ENCODE measurements at places on chromosomes 2 and 18.

DNA sequence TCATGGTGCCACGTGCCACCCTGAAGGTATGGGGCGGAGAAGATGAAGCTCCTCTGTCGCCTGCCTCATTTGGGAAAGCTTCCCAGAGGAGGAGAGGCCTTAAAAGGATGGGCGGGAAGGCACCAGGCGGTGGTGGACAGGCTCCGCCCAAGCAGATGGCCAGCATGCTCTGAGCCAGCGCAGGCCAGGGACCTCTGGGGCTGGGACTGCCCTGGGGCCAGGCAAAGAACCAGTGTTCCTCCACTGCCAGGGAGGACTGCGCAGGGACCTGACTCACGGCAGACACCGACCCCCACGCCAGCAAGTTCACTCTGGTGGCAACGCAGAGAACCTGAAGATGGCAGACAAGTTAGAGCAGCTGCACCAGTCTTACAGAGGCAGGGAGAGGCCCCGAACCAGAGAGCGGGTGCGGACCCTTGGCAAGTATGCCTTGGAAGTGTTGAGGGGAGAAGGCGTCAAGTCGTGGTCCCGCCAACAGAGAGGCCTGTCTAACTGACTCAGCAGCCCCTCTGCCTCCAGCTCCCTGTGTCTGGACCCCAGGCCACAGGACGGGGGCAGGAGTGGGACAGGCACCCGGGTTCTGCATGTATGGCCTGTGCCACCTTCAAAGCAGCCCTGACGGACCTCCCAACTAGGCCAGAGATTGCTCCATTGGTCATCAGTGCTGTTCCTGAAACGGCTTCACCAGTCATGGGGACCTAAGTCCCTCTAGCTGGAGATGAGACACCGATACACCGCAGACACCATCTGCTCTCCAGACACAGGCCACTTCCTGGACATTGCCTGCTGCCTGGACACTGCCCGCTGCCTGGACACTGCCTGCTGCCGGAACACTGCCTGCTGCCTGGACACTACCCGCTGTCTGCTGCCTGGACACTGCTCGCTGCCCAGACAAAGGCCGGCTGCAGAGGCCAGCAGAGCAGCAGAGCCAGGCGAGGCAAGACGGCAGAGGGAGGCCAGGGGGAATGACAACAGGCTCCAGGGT lies 124.7 kb downstream of the HDAC4 start:
- peak; percentile 94 for DNase-seq

DNA sequence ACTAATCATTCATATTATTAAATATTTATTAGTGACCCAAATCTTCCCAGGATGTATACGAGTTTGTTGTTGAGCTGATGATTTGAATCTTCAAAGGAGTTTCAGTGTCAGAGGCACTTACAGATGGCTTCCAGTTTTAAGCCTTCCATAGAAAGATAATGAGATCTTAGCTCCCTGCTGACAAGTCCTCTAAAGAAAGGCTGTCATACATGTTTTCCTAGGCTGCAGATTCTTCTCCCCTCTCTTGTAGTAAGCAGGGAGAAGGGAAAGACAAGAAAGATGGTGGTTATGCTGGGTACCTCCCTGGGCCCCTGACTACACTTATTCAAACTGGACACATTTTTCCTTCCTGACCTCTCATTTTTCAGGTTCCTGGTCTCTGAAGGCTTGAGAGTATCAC lies 8.1 kb upstream of the GAREM1 start:
- no peak for DNase-seq

- no peak for DNase-seq
Measured at GRCh38 chr2:159788253-159788652, 9.8 kb downstream of the CD302 start.

GRCh38 chr18:30828700-30829099 lies 213.8 kb downstream of the DSC3 start:
- DNase-seq: no peak

DNA sequence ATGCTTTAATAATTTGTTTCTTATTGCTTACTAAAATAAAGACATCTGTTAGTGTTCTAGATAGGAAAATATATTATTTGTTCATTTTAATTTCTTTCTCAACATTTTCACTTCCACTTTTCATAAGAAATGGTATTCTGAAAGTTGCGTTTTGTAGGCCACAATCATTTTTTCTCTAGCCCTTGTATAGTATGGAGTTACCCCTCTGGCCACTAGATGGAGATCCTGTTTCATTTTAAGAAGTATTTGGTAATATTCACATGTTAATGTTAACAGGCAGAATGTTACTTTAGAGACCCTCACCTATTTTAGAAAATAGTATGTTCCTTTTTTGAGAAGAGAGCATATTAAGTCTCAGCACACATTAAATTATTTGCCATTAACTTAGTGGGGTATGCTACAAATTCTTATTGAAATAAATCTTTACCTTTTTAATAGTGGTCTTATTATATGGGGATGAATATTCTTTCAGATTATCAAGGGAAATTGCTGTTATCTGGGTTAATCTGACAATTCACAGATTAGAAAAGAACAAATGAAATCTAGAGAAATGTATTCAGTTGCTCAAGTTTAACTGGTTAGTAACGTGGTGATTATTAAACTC lies 73.9 kb upstream of the TTC27 start:
- DNase-seq: peak; percentile 53

DNA sequence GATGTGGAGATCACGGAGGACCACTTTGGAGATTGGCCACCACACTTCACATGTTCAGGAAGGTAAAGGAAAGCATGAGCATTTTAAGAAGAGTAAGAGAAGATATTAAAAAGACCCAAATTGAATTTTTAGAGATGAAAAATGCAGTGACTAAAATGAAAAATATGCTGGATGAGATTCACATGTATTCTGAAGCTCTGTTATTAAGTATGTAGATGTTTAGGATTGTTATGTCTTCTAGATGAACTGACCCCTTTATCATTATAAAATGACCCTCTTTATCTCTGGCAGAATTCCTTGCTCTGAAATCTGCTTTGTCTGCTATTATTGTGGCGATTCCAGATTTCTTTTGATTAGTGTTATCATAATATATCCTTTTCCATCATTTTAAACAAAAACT lies 36.0 kb upstream of the DYNC2LI1 start:
- peak; percentile 23 for DNase-seq

DNA sequence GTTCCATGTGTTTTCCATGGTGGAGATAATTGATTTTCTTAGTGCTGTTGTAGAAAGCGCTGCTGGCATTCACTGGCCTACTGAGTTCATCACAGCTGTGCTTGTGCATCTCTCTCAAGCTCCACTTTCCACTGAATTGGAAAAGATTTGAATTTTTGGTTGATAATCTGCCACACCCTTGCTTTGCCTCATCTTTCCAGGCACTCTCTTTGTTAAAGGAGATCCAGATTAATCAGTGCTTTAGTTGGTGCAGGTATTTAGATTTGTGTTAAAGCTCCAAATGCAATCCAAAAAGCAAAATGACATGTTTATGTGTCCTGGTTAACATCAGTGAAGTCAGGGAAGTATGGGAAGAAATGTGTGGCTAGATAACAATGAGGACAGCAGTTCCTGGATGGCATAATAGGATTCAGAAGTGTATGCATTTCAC lies 2.7 kb upstream of the COL3A1 start:
- DNase-seq: no peak

- DNase-seq: no peak
Measured at GRCh38 chr2:239588451-239589269, 187.8 kb upstream of the HDAC4 start.

- no peak for DNase-seq
Measured at GRCh38 chr2:112916625-112917247, 5.8 kb downstream of the IL37 start.

GRCh38 chr2:238945433-238946150 lies 97.7 kb downstream of the TWIST2 start:
- DNase-seq: peak; percentile 76

DNA sequence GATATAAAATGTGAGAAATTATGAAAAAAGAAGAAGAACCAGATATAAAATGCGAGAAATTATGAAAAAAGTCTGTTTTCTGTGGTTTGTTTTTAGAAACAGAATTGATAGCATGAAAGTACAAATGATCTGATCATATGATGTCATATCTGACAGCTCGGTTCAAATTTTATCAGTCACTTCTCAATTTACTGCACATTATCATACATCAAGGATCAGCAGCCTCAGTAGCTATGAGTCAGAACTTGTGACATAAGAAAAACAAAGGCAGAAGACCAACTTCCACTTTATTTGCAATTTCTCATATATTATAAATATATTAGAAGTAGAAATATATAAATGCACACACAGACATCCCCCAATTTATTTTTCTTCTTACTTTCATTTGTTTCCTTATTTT lies 634.0 kb downstream of the LRP1B start:
- peak; percentile 15 for DNase-seq

DNA sequence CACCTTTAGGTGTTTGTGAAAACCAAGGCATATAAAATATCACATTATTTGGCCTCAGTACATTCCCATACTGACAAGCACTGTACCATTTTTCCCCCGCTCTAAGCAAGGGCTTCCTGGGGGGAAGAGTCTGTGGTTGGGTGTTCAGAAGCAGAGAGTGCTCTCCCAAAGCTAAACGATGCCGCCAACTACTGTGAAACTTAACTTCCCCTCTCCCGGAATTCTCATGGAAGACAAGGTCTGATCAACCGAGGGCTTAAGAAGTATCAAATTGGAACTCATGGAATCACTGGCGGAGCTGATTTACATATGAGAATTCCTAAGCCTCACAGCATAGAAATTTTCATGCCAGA lies 433 bp upstream of the MFF start:
- DNase-seq: no peak

GRCh38 chr18:14189858-14190257 lies 57.6 kb upstream of the ZNF519 start:
- peak; percentile 0 for DNase-seq

DNA sequence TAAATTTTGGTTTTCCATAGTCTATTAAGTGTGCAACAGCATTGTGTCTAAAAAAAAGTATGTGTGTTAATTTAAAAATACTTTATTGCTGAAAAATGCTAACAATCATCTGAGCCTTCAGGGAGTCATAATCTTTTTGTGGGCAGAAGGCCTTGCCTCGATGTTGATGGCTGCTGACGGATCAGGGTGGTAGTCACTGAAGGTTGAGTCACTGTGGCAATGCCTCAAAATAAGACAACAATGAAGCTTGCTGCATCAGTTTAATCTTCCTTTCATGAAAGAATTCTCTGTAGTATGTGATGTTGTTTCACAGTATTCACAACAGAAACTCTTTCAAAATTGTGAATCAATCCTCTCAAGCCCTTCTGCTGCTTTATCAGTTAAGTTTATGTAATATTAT lies 31.3 kb downstream of the HDHD2 start:
- DNase-seq: no peak

DNA sequence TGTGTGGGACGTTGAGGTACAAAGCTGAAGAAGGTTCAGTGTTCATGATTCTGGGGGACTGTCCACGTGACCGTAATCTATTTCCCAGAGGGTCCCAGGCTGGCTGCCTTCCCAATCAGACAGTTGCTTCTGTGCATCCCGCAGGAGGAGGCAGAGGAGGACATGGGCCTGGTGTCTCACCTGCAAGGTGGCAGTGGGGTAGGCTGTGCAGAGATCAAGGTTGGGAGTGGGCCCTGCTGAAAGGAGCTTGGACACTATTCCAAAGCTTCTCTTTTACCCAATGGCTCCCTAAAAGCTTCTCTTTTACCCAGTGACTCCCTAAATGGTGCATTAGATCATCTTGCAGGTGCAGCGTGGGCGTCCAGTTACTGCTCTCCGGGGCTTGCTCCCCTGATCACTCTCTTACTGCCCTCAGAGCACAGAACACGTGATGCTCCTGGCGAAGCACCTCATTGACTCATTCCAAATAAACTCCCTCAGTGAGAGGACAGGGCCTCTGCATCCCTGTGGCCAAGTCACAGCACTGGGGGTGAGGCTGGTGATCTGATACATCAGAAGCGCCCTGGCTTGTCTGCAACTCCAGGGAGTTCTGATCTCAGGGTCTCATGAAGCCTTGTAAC lies 41.5 kb downstream of the RNF144A start:
- DNase-seq: no peak

DNA sequence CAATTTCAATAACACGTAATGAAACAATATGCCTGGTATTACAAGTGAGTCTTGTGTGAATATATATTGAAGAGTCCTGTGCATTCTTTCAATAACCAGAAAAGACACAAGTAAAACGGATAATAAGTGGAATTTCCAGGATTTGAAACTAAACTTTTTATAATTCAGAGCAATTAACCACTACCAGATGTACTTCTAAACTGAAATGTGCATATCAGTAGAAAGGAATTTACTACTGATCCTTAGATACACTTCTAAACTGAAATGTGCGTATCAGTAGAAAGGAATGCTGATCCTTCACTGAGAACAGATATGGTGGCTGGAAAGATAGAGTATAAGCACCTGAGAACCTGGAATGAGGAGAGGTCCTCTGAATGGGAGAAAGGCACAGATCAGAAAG lies 470.9 kb upstream of the SPHKAP start:
- peak; percentile 84 for DNase-seq

DNA sequence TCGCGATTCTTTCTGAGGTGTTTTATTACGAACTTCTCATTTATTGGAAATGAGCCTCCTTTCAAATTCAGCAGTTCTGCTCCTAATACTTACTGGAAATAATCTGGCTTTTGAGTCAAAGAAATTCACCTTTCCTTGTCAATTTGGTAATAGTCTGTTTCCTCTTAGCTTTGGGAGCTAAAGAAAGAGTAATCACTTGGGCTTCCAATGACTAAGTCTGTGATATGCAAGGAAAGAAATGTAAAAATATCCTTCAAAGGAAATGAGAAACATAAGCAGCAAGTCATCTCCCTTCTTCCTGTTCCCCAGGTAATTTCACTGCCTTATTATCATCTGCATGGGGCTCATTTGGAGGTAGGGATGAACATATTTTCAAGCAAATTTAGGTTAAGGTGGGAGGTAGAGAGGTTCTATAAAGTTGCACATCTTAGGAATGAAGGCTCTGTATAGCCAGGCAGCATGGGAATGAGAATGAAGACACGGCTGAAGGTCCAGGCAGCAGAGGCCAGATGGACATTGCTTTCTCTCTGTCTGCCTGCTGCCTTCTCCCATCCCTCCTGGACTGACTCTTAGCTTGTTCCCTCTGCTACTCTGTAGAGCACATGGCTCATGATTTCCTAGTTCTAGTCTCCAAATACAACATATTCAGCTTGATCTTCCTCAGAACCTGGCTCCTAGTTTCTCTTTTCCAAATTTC lies 1.0 kb downstream of the SPP2 start:
- no peak for DNase-seq

DNA sequence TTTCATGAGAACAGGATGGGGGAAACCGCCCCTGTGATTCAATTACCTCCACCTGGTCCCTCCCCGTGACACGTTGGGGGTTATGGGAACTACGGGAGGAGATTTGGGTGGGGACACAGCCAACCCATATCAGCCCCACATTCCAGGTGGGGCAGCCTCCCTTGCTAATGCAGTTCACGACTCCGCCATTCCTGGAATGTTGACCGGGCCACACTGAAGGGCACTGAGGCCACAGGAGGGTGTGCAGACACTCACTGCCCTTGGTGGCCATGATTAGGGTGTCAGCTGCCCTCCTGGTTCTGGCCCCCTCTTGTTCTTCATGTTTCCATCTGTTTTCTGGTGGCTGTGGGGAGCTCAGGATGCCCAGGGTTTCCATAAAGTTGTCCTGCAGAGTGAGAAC lies 176.3 kb downstream of the TWIST2 start:
- no peak for DNase-seq

DNA sequence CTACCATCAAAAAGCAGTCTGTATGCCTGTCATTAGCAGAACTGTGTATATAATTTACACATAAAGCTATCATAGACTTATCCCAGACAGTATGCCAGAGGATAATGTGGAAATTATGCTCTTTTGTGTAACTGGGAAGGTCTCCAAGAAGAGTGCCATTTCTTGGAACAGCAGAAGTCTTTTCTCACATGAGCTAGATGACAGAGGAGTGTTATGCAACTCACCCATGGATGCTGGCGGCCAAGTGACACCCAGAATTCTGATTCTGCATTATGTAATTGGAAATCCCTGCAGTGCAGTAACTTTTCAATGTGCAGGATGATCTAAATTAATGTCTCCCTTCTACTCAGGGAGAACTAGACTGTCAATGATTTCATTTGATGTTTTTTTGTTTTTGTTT lies 160.0 kb downstream of the UBE2E3 start:
- DNase-seq: peak; percentile 50
